ENCODE measurements at places on chromosomes 12 and 14.

GRCh38 chr12:67925552-67925951 is 63.7 kb upstream of the IFNG-AS1 start:
- no peak for DNase-seq

- no peak for DNase-seq
These were observed 11.1 kb upstream of the TMPO start for GRCh38 chr12:98504368-98504617.

DNA sequence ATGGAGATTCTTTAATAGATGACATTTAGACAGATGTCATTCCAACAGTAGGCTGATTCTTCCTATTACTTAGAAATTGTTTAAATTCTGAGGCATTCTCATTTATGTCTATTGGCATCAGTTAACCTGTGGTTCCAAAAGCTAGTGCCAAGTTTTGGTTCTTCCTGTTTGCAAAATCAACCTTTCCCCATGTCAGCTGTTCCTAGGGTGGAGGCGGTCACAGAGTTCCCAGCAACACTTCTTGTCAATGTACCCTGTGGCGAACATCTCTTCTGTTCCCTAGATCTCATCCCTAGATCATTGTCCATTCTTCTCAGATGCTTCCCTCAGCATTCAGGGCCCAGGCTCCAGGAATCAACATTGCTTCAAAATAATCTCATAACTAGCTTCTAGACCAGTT is 140.9 kb downstream of the PHLDA1 start:
- DNase-seq = no peak

- no peak for DNase-seq
These were observed 63.6 kb downstream of the HELB start for GRCh38 chr12:66365718-66366490.

DNA sequence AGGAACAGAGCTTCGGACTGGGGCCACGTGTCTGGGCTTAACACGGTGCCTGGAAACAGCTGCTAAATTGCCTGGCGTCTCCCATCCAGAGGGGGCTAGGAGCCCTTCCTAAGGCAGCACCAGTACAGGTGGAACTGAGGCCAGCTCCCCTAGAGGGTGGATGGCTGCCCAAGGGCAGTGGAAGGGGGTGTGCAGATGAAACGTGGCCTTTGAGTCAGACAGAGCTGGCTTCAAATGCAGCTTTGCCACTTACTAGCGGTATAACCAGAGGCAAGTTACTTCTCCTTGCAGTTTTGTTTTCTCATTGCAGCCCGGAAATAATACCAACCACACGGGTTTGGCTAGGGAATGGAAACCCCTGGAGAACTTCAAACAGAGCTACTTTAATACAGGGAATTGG is 59.3 kb upstream of the SLC24A4 start:
- no peak for DNase-seq

DNA sequence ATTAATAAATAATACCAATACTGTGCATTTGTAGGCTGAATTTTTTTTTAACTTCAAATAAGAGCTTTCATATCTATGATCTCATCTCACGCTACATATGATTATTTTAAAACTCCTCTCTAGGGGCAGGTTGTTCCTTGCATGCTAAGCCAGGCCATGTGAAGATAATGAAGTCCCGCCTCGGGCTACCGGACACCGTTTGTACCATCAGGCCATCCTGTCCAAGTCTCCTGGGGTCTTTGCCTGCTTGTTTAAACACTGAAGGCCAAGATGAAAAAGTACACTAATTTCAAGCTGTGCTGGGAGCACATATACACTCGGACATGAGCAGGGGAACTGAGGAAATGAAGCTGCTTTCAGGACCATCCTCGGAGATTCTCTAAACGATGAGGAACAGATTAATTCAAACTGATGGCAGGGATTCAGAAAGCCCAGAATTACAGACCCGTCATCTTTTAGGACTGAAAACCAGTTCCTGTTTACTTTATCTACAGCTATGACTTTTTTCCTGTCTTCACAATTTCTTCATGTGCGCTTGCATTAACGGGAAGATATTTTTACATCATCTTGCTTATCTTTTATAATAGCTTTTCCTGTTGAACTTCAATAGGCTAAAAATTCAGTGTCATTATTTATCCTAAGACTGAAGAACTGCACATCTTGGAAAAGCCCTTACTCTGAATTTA is 6.3 kb upstream of the ABHD12B start:
- no peak for DNase-seq

DNA sequence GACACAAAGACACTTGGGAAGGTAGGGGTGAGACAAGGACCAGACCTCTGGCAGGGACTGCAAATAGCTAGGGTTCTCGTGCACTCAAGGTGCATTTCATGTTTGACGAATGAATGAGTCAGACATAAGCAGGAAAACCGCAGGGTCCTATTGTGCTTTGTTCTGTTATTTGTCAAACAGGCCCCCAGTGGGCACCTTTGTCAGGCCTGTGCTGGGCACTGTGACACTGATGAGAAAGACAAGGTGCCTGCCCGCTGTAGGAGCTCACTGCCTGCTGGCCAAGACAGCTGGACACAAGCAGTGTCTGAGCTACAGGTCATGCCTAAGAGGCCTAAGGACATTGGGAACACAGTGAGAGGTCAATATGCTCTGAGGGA is 2.3 kb downstream of the OTUB2 start:
- no peak for DNase-seq

GRCh38 chr12:95703986-95704385 is 86.6 kb downstream of the NTN4 start:
- DNase-seq = no peak

DNA sequence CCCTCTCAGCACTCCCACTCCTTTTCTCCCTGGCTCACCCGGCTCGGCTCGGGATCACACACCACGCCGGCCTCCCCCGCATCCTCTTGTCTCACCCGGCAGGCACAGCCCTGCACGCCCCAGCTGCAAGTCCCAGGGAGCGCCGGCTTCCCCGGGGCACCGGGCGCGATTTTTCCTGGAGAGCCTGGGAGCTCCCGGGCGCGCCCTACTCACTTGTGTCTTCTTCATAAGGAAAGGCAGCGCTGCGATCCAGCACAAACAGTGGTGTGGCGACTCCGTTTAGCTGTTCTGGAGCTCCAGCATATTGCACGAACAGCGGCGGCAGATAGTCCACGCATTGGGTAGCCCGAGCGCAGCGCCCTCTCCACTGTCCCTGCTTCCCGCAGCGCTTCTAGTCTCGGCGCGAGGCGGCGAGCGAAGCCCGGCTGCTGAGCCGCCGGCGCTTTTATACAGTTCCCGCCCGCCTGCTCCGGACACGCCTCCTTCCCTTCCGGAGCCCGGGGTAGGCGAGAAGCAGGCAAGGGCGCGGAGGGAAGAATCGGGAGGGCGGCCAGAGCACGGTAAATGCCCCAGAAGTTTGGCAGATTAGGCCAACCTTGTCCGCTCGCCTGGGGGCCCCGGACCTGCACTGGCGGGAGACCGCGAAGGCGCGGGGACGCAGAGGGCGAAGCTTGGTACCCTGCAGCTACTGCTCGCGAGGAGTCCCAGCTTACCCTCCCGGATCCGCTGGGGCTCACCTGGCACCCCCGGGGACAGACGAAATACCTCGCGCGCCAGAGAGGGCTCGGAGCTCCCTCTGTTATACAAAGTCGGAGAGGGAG is at the start of gene KITLG:
TSS of gene KITLG (minus strand) at position 421 of the 821 bp plus-strand sequence. CDS start at position 228, 193 bp downstream.
- peak; percentile 3 for DNase-seq

DNA sequence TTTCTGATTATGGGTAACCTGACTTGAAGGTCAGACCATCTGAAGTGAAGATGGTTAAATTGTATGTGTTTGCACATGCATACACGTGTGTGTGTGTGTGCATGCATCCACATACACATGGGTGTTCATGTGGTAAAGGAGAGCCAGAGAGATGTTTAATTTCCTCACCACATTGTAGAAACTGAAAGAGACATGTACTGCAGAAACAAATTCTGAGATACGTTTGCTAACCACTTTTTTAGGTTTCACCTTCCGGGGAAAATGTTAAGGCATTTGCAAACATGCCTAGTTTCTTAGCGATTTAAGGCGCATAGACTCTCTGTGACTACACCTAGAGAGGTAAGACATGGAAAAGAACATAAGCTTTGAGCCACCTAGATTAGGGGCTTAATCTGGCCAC is 362.9 kb downstream of the RAD51B start:
- no peak for DNase-seq

GRCh38 chr14:57578801-57579200 is 85.1 kb upstream of the CCDC198 start:
- no peak for DNase-seq

DNA sequence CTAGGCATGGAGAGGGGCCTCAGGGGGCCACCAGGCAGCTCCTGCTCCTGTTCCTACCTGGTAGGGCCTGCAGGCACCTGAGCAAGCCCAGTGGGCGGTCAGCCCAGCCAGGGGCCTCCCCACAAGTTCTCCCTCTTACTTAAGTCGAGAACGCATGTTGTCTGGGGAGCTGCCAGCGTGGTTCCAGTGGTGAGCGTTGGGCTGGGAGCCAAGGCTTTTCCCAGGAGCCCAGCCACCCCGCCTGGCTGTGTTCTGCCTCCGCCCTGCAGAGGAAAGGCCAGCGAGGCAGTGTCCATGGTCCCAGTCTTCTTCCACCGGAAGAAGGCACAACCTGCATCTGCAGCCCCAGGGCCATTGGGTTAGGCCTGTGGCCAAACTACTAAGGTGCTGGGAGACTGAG is 1.4 kb downstream of the C14orf180 start:
- no peak for DNase-seq

GRCh38 chr12:116303066-116303465 is 25.6 kb upstream of the MED13L start:
- DNase-seq = no peak

- DNase-seq = no peak
These were observed 64.5 kb downstream of the CRADD start for GRCh38 chr12:93741659-93742109.

GRCh38 chr14:58193542-58193941 is 6.4 kb upstream of the ACTR10 start:
- DNase-seq = no peak

DNA sequence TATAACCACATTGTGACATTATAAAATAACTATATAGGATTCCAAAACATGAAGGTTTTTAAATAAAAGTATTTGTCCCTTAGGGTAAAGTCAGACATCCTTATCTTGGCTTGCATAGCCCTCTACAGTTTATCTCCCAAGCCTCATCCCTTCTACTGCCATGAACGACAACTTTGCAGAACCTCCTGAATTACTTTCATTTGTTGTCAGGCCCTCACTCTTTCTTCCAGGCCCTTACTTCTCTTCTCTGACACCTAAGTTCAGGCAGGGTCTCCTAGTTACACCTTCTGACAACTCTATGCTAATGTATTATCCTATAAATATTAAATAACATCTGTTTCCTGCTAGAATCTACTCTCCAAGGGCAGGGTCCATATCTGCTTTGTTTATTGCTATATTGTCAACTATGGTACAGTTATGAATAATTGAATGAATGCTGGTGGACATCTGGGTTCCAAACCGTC is 115.7 kb upstream of the MDM1 start:
- no peak for DNase-seq

DNA sequence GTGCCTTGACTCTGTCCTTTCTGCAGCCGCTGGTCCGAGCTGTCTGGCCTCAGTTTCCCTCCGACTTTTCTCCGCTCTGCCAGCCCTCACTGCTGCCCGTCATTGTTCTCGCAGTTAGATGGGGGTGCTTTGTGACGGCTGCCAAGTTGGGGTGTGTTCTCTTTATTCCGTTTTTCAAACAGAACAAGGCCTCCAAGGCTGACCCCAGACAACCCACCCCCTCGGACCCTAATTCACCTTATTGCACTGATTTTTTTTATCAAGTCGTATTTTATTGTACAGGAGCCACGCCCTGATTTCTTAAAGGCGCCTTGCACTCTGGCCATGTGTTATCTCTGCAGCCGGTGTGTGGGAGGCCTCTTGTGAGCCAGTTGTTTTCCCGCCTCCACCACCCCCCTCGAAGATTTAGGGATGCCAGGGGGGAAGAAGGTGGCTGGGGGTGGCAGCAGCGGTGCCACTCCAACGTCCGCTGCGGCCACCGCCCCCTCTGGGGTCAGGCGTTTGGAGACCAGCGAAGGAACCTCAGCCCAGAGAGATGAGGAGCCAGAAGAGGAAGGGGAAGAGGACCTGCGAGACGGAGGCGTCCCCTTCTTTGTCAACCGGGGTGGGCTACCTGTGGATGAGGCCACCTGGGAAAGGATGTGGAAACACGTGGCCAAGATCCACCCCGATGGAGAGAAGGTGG is 1.3 kb downstream of the VASH1 start:
- no peak for DNase-seq

DNA sequence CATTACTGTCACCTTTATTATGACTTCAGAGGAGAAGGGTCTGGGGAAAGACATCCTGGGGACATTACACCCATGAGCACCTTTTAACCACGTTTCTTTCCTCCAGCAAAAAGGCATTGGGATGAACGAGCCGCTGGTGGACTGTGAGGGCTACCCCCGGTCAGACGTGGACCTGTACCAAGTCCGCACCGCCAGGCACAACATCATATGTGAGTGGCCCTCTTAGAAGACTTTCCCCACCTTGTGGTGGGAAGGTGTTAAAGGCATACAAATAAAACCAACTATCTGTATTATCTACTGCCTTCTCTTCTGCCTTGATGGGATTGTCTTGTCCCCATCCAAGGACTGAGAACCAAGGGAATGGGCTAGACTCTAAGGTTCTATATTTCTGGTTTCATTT is 6.0 kb downstream of the PSMD9 start:
- no peak for DNase-seq

DNA sequence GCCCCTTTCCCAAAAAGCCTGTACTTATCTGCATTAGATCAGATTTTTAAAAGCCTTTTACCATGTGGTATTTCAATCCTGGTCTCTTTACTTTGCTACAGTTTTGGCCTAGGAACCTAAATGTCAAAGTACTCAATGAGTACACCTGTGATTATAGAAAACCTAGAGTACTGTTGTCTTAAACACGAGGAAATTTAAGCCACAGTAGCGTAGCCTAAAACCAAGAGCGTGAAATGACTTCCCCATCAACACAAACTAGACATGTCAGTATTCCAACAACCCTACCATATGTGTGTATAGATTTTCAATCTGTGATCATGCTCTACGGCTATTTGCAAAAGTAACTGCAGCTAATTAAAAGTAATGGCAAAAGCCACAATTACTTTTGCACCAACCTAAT is 52.7 kb upstream of the OR5AU1 start:
- DNase-seq = no peak

GRCh38 chr12:54428050-54429013 is 9.3 kb upstream of the ITGA5 start:
- DNase-seq = no peak

DNA sequence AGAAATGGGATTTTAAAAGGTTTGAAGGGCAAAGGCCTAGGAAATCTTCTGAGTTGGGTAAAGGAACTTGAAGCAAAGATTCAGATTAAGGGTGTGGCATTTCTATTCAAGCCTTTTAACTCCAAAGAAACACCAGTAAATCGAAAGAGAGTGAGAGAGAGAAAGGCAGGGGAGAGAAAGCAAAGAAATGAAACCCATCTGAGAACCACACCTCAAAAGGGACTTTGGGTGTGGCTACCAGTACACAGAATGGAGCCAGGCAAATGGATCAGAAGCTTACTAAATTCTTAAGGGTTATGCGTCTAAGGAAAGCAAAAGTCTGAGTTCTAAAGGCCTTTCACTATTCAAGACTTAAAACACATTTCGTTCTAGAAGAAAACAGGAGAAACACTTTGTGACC is 277.4 kb downstream of the BCL11B start:
- DNase-seq = no peak

GRCh38 chr14:77970646-77971045 is 170.7 kb downstream of the ADCK1 start:
- DNase-seq = no peak

All from stimulated activated CD4-positive, alpha-beta T cell treated with anti-CD3 and anti-CD28 coated beads, Interleukin-1b, Interleukin-23, amount 100 ng/mL, for 24 hours (primary cell).